HuH-7 (cell line): ENCODE measurements at places on chromosomes 12 and 14.

- no peak for DNase-seq
Measured at GRCh38 chr12:6461401-6462233, 8.9 kb downstream of the VAMP1 start.

DNA sequence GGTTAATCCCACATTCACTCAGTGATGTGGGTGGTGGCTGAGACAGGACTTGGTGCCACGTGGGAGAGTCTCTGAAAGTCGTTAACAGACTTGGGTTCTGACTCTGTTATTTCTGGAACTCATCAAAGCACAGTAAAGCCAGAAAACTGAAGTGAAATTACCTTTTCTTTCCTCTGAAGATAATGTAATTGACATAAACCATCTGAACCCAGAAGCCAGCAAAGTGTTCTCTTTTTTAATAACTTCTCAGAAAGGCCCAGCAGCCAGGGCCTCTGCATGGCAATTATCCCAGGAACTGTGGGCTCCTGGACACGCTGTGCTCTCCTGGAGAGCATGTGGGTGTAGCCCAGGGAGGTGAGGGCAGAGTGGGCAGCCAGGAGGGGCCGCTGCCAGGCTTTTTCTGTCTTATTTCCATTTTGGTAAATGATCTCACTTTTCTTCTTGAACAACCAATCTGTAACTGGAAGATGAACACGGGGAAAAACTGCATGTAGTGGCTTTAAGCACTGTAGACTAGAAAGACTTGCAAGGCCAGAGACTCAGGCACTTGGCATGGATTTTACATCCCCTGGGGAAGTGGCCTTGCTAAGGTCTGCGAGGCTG lies 444.1 kb upstream of the TMEM132C start:
- DNase-seq: no peak

- DNase-seq: no peak
Measured at GRCh38 chr14:53124786-53125185, 28.3 kb downstream of the DDHD1 start.

DNA sequence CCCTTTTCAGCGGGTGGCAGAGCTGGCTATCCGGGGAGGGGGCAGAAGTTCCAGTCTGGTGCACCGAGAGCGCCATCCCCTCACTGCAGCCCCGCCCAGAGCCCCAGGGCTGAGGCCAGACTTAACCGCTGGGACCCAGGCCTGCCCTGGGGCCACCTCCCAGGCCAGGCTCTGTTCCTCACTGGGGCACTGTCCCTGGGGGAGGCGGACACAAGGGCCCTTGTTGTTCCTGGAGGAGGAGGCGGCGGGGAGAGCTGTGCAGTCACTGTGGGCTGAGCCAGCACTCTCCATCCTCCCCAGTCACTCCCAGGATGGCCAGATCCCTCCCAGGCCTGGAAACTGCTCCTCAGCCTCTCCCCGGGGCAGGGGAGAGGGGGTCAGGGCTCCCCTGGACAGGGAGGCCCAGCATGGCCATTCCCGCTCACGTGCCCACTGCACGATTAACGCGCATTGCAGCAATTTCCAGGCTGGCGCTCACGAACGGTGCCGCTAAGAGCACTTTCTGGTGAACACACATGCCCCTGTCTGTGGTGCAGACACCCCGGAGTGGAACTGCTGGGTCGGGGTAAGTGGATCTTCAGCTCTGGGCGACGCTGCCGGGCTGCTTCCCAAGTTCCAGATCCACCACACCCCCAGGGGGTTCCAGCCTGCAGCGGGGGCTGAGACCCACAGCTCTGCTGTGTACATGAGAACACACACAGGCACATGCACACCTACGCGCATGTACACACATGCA lies 89.8 kb upstream of the SFSWAP start:
- DNase-seq: no peak

- no peak for DNase-seq
Measured at GRCh38 chr14:23629832-23630396, 6.2 kb upstream of the DHRS2 start.

GRCh38 chr12:6667559-6668210 lies 4.8 kb upstream of the ING4 start:
- DNase-seq: no peak

- no peak for DNase-seq
Measured at GRCh38 chr14:51323492-51323891, 83.4 kb downstream of the TMX1 start.

DNA sequence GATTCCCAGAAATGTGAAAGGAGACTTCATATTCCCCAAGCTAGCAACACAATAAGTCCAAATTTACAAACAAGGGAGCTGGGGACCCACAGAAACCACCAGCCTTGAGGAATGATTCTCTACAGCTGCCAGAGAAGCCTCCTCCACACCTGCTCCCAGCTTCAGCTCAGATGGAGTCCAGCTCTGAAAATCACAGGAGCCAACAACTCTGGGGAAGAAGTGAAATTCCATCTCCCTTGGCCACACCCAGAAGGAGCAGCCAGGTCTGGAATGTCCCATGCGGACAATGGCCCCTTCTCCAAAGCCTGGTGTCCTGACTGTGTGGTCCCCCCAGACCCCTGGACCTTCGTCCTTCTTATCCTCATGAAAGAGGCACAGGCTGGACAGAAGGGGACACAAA lies 45.4 kb downstream of the SYNE3 start:
- DNase-seq: no peak

DNA sequence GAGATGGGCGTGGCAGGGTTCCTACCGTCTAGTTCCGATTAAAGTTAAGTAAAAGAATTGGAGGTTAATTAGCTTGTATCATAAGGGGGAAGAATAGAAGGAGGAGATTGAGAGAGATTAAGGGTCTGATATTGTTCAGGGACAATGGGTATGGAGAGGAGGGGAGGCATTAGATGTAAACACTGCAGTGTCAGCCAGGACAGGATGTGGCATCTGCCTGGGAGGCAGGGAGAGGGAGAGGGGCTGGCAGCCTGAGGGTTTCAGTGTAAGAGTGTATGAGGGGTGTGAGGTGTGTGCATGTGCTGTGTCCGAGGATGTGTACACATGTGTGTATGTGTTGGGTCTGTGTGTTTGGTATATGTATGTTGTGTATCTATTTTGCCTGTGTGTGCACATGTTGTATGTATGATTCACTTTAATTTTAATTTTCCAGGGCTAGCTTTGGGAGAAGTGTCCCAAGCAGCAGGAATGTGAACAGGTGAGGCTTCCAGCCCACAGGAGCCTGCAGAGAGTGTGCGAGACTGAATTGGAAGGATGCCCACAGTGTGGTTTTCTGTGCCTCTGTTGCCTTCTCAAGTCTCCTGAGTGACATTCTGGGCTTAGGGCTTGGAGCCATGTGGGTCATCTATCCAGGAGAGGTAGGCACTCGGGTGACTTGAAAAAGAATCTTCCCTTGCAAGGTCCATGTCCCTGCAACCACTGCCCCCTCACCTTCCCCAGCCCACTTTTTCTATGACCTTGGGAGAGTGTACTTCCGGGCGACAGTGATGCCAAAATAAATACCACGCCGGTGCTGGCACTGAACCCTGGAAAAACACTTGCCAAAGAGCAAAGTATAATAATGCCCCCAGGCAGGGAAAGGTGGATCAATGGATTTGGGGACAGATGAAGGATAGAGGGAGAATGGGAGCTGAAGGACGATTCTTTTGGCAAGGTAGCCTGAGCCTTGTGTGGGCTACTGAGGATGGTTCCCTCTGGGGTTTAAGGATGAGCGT lies 36.8 kb upstream of the DCD start:
- no peak for DNase-seq

- peak; percentile 20 for DNase-seq
Measured at GRCh38 chr12:59403259-59403932, 192.4 kb upstream of the SLC16A7 start.

GRCh38 chr14:92563359-92563758 lies 49.8 kb downstream of the RIN3 start:
- no peak for DNase-seq

DNA sequence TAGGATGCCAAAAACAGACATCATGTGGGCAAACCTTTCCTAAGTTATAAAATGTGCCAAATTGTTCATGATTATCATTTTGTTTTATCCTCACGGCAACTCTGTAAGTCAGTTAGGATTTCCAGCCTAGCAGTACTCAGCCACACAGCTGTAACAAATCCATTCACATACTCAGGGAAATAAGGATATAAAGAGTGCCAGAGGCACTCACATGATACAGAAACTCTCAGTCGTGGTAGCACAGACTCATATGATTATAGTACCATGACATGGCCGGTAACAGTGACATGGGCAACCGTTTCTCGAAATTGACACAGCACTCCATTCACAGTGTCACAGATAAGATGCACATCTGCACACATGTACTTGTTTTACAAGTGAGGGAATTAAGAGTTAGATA lies 344.2 kb downstream of the LRIG3 start:
- DNase-seq: no peak

DNA sequence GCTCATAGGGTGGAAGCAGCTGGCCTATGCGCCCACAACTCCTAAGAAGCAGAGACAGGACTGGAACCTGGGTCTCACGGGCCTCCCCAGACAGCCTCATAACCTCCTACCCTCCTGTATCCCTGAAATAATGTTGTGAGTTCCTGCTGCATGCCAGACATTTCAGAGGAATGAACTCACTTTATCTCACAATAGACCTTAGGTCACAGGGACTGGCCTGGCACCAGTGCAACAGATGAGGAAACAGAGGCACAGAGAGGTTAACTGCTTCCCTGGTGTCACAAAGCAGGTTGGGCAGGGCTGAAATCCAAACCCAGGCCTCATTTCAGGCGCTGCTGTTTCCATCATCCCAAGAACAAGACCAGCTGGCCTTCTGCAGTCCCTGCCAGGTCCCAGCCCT lies 5.3 kb downstream of the PHETA1 start:
- DNase-seq: no peak

DNA sequence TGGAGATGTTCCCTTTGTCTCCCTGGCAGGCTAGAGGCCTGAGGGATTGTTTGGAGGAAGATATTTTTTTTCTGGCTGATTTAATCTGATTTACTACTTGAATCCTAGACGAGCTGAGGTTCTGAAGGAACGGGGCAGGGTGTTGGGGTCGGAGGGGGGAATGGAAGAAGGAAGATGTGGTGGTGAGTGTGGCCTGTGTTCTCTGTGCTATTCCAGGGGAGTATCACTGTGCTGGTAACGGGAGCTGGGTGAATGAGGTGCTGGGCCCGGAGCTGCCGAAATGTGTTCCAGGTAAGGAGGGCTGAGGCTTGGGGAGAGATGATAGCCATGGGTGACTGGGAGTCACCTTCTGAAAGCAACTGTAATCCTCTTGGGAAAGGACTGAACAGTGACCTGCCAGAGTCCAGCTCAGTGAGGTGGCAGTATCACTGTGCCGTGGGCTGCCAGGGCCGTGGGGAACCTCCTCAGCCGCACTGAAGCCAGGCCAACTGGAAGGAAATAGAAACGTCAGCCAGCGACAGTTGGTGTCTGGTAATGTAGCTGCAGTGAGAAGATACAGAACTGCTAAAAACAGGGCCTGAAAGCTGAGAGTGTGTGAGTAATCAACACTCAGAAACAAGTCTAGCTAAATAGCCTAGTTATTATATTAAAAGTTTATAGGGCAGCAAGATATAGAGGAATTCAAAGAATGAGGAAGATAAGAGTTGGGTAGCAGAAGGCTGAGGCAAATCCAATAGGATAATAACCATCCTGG lies 7.9 kb downstream of the C1S start:
- no peak for DNase-seq
